ENCODE measurements at places on chromosomes 1 and 21.

- DNase-seq = no peak
Measured at GRCh38 chr1:18955131-18955440, 1.4 kb downstream of the IFFO2 start.

GRCh38 chr1:81598623-81599022 is 202.1 kb upstream of the ADGRL2 start:
- no peak for DNase-seq

DNA sequence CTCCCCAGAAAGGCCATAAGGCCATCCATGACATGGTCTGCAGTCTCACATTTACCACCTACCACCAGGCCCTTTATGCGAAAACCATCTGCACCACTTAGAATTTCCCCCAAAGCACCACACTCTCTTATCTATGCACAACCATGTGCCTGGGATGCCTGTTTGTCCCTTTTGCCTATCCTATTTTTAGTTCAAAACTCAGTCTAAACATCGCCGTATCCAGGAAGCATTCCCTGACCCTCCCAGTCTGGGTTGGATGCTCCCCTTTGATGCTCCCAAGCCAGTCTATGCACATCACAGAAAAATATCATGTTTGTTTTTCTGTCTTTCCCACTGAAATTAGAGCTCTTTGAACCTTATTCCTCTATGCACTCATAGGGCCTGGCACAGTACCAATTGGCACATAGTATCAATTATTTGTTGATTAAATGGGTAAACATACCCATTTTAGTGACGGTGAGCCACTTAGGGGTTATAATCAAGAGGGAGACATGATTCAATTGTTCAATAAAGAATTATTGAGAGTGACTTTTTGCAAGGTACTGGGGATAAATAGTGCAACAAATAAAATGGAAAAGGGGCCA is 6.7 kb downstream of the MPL start:
- no peak for DNase-seq

- no peak for DNase-seq
Measured at GRCh38 chr1:3560981-3561380, 50.3 kb downstream of the MEGF6 start.

GRCh38 chr1:24020470-24020869 is 40.3 kb upstream of the SRSF10 start:
- no peak for DNase-seq

- DNase-seq = no peak
Measured at GRCh38 chr1:54325284-54325683, 80.9 kb downstream of the SSBP3 start.

DNA sequence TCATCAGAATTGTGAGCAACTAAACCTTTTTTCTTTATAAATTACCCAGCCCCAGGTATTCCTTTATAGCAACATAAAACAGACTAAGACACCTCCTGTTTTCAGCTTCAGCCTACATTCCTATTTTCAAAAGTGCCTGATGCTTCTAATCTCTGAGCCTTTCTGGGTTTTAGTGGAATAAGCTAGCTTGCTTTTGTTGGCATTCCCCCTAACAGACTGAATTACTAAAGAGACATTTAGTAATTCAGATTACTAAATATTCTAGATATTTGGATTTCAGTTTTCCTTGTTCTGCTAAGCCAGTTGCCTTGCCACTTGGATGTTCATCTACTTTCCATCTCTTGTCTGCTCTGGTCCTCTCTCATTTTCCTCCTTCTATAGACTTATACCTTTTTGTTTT is 10.5 kb upstream of the GNG12 start:
- DNase-seq = no peak

DNA sequence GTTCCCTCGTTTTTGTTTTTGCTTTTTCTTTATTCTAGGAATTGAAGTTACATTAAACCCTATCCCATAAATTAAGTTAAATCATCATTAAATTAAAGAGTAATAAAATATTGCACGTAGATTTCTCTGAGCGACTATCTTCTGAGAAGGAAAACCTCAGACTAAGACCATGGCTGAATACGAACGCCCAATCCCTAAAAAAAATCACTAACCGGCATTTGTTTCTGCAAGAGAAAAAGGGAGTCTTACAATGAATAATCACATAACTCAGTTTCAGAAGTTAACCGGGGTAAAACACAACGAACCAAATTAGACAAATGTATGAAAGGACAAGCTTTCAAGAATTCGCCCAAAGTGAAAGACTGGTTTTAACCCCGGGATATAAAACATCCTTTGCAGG is 1.3 kb downstream of the PIK3R3 start:
- peak; percentile 6 for DNase-seq

GRCh38 chr1:102724741-102725140 is 383.6 kb downstream of the COL11A1 start:
- DNase-seq = no peak

- DNase-seq = peak; percentile 43
Measured at GRCh38 chr1:187051618-187052232, 223.0 kb downstream of the PLA2G4A start.

- no peak for DNase-seq
Measured at GRCh38 chr21:30126576-30126975, 40.0 kb downstream of the CLDN17 start.

GRCh38 chr1:60345621-60346020 is 272.1 kb upstream of the C1orf87 start:
- DNase-seq = no peak

GRCh38 chr1:147334292-147334691 is 91.8 kb downstream of the CHD1L start:
- DNase-seq = no peak

DNA sequence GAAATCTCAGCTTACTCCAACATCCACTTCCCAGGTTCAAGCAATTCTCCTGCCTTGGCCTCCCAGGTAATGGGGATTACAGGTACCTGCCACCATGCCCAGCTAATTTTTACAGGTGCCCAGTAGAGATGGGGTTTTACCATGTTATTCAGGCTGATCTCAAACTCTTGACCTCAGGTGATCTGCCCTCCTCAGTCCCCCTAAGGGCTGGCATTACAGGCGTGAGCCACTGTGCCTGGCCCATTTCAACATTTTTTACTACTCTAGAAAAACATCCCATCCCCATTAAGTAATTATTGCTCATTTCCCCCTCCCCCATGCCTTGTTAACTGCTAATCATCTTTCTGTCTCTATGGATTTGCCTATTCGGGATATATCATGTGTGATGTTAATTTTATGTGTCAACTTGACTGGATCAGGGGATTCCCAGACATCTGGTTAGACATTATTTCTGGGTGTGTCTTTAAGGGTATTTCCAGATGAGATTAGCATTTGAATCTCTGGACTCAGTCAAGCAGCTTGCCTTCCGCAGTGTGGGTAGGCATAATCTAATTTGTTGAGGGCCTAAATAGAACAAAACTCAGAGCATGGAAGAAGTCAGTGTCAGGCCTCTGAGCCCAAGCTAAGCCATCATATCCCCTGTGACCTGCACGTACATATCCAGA is 33.0 kb upstream of the ZBTB8B start:
- DNase-seq = no peak

- DNase-seq = no peak
Measured at GRCh38 chr1:90926971-90927370, 94.9 kb downstream of the ZNF644 start.

DNA sequence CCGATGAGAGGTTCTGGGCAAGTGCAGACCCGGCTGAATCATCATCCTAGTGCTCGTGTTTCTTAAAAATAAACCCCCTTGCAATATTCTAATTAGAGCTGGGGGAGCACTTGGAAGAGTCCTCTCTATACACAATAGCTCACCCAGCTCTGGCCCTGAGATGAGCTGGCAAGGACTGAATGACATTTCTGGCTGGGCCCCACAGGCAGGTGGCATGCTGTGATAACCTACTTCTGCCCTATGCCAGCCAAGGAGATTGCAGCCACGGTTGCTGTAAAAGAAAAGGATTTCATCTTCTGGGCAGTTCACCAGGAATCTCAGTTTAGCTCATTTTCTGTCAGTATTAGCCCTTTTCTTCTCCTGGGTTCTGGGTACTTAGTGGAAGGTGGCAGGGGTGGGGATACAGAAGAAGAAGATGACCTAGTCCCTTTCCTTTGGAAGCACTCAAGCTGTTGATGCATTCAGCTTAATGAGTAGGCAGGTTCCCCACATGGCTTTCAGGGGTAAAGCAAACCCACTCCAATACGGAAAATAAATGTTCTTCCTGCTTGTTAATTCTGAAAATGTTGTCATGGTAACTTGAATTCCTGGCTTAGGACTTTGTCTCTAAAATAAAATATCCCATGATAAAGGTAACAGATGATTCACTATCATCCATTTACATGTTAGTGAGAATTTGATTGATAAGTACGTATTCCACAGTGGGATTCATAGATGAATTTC is 32.2 kb downstream of the VASH2 start:
- no peak for DNase-seq

- no peak for DNase-seq
Measured at GRCh38 chr1:20763417-20763816, 23.7 kb downstream of the HP1BP3 start.

DNA sequence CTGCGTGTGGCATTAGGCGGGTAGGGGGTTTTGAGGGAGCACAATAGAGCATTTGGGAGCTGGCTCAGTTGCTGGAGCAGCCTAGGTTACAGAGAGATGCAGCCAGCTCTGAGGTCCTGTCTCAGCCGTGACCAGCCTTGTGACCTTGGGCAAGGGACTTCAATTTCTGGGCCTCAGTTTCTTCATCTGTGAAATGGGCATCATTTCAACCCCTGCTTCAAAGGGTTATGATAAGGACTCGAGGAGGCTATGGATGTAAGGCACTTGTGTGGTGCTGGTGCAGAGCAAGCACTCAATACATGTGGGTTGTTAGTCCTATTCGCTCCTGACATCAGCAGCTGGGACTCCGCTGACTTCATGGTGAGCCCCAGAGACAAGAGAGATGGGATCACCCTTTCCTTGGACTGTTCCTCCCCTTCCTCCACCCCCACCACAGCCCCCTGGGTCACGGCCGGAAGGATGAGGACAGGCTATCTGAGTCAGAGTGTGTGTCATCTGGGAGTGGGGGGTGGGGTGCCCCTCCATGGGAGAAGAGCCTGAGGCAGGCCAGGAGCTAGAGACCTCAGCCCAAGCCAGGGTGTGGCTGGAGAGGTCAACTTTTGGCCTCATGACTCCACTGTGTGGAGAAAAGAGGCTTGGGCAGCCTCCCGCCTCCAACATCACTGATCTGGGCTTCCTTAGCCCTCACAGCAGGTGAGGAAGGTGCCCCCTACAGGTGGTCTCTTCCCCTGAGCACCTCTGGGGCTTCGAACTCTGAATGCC is 71.4 kb upstream of the ZBTB40 start:
- DNase-seq = no peak

DNA sequence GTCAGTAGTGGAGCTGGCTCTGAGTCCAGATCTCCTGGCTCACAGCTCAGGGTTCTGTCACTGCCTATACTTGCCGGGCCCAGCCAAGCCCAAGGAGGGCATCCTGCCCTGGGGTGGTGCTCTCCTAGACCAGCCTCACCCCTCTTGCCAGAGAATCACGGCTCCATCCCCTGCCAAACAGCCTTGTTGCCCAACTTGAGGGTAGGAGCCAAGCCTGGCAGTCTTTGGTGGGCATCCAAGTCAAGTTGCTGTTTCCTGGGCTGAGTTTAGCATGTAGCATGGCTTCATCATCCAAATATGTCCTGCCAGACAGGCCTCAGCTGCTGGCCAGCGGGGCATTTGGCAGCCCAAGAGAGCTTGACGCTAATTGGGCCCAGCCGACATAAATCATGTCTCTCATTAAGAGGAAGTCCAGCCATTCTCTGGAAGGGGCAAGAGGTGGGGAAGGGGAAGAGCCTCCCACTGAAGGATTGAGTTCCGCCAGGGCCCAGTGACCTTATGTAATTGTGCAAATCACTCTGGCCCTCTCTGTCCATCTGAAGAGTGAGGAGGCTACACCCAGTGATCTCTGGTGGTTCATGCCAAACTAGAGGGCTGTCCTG is 22.6 kb upstream of the TRABD2B start:
- DNase-seq = no peak

- no peak for DNase-seq
Measured at GRCh38 chr1:245288796-245289195, 134.0 kb downstream of the KIF26B start.

DNA sequence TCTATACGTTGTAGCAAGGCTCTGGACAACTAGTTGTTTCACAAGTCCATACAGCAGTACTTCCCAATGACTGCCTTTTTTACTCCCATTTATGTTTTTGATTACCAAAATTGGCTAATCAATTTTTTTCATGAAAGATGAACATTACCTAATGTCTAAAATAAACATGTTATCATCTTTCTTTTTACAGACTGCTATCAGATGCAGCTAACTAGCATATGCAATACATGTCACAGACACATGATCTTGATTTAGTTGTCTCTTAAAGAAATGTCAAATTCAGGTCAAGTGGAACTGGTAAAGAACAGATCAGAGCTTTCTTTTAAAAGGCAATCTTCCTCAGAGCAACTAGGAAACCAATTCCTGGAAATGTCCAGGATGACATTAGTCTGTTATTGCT is 630 bp upstream of the DBT start:
- DNase-seq = no peak

DNA sequence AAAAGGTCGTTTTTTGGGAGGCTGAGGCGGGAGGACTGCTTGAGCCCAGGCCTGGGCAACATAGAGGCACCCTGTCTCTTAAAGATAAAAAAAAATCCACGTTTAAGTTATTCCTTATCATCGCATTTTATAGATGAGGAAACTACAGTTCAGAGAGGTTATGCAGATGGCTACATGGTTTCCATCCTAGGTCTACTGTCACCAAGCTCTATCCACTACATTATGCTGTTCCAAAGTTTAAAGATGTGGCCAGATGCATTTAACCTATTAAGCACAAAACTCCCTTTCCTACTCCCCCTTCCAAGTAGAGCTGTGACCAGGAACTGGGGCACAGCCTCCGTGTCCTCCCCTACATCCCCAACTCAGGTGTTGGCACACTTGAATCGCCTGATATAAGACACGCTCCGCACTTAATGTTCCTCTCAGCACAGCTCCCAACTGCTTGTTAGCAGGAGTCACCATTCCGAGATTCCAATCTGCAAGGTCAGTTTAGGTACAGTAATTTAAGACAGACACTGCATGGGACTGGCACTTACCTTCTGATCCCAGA is 1.3 kb downstream of the TAF5L start:
- DNase-seq = no peak

DNA sequence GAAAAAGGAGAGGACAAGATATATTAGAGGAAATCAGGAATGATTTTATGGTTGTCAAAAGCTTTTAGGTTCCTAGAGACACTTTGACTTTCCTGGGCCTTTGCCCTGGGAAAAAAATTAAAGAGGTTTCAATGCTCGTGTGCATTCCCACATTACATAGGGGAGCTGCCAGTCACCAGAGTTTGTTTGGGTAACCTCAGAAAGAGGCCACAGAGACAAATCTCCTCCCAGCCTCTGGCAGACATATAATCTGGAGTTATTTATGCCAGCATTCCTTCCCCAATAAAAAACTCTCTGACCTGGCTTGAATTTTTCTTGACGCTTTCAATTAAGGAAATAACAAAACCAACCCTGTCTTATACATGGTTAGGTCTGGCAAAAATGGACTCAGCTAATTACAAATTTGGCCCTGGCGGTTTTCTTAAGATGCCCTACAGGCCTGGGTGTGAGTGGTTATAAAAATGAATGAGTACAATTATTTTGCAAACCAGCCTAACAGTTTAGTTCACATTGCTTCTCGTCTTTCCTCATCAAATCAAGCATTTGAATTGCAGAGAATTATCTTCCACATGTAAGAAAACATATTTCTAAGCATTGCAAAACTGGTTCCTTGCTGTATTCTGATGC is 63.7 kb downstream of the WLS start:
- no peak for DNase-seq

Data from urinary bladder (tissue), 4 donors.